ENCODE measurements at places on chromosomes 3 and 15.

DNA sequence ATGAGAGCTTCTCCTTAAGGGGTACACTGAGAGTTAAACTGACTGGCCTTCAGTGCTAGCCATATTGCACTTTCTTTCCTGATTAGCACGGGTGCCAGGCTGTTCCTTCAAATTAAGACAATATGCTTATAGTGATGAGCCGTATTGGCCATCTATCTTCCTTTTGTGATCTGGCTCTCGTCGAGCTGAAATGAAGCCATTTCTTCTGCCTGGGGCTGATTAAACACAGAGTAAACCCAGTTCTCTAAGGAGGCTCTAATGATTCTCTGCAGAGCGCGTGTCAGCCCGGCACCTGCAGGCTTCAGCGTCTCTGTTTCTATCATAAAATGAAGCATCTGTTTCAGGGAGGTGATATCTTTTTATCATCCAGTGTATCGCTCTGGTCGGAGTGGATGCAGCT, 107.5 kb upstream of the NR2F2 start:
- H3K27ac ChIP-seq: no peak overlapping the region
- no peak overlapping the region for H3K4me3 ChIP-seq
- H3K36me3 ChIP-seq: no peaks in the 10 kb centered on the region
- H3K27me3 ChIP-seq: no peaks in the 10 kb centered on the region

DNA sequence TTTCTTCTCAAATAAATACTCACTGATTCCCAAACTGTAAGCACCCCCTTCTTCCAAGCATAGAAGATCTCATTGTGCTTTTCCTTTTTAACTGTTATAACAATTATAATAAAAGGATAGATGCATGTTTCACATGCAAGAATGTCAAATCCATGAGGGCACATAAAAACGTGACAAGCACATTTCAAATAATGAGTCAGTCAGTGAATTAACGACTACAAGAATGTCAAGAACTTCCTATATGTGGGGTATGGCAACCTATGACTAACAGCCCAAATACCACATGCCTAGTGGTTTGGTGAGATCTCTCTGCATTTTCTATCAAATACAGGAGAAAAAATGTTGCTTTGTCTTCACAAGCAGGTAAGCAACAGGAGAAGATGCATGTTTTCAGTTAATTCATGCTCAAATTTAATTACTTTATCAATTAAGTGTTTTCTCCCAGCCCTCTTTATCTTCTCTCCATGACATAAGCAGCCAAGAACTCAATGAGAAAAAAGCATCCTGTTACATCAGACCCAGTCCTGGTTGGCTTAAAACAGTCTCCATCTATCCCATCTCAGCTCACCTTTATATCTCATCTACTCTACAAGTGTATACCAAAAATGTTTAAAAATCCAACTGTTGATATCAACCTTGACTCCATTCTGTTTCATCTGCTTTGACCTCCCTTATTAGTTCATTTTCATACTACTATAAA, 181.5 kb upstream of the LMCD1 start:
- no peaks in the 10 kb centered on the region for H3K36me3 ChIP-seq
- H3K4me1 ChIP-seq: no peaks in the 10 kb centered on the region
- no peak overlapping the region for H3K27ac ChIP-seq
- H3K27me3 ChIP-seq: no peaks in the 10 kb centered on the region

DNA sequence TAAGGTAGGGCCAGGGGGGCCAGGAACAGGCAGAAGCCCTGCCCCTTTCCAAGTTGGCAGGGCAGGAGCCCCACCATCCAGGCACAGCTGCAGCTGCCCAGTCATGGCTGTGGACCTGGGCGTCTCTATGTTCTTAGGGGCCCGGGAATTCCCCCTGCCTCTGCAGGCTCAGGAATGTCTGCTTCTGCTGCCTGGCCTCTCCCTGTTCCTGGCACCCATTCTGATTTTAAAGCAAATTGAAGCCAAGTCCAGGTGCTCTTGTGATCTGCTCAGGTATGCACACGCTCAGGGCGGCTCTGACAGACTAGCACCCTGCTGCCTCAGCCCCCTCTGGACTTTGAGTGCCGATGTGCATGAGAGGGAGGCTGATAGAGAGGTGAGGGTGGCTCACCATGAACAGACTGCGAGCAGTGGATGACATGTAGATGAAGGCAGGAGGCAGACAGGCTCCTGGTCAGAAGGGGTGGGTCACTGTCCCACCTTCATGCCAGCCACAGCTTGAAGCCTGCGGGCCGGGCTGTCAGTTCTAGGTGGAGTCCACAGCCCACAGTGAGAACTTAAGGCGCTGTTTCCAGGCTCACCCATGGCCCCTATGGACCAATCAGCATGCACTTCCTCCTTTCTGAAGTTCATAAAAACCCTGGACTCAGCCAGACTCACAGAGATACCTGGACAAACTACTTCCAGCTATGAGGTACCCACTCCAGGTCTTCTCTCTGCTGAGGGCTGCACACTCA, 747.8 kb upstream of the GBE1 start:
- no peak overlapping the region for H3K27ac ChIP-seq
- DNase-seq: no peak
- no peaks in the 10 kb centered on the region for H3K4me1 ChIP-seq
- no peaks in the 10 kb centered on the region for H3K36me3 ChIP-seq
- no peak overlapping the region for H3K4me3 ChIP-seq
- H3K27me3 ChIP-seq: no peaks in the 10 kb centered on the region

- H3K4me1 ChIP-seq: no peaks in the 10 kb centered on the region
- no peak overlapping the region for H3K27ac ChIP-seq
- no peak for DNase-seq
- no peaks in the 10 kb centered on the region for H3K27me3 ChIP-seq
- no peak overlapping the region for H3K4me3 ChIP-seq
These were observed 65.3 kb downstream of the ASB7 start for GRCh38 chr15:100667405-100668347.

DNA sequence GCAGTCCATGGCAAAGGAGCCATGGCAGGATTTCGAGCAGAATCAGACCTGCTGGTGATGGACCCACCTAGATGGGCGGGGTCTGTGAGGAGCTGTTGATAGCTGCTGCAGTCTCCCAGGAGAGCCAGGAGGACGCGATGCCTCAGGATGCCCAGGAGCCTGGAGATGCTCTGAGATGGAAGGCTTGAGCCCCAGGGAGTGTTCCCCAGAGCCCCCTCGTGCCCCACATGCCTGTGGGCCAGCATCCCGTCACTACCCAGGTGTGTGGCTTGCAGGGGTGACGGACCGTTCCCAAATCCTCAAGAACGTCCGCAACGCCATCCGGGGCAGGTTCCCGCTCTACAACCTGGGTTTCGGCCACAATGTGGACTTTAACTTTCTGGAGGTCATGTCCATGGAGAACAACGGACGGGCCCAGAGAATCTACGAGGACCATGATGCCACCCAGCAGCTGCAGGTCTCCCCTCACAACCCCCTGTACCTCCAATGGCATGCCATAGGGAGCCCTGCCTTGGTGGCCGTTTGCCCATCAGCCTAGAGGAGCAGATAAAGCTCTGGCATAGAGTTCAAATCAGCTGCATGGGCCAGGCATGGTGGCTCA, 6.7 kb downstream of the ITIH1 start:
- H3K36me3 ChIP-seq: no peaks in the 10 kb centered on the region
- no peak overlapping the region for H3K27ac ChIP-seq
- DNase-seq: no peak
- H3K4me1 ChIP-seq: no peaks in the 10 kb centered on the region

- no peak overlapping the region for H3K27ac ChIP-seq
- H3K4me1 ChIP-seq: no peaks in the 10 kb centered on the region
- no peak for DNase-seq
- no peak overlapping the region for H3K4me3 ChIP-seq
These were observed 344.2 kb upstream of the TPRG1 start for GRCh38 chr3:188827576-188827975.

DNA sequence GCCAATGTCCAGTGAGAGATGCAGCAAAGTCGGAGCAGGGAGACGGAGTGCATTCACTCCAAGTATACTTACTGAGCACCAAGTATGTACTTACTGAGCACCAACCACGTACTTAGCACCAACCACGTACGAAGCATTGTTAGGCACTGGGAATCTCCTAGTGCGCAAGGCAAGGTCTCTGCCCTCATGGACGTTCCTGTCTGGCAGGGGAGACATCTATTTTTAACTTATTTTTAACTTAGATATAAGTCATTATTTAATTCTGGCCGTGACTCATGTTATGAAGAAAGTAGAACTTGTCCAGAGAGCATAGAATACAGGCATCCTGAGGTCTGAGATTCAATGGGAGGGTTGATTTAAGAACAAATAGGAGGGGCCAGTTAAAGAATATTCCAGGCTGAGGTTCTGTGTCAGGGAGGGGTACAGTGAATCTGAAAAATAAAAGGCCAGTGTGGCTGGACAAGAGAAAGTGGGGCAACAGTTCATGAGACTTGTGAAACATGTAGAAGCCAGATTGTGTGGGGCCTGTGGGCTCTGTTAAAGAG, 9.3 kb upstream of the LRRC31 start:
- no peaks in the 10 kb centered on the region for H3K27me3 ChIP-seq
- H3K27ac ChIP-seq: no peak overlapping the region
- no peaks in the 10 kb centered on the region for H3K36me3 ChIP-seq
- no peaks in the 10 kb centered on the region for H3K4me1 ChIP-seq
- no peak for DNase-seq
- no peak overlapping the region for H3K4me3 ChIP-seq

- H3K27ac ChIP-seq: no peak overlapping the region
- no peaks in the 10 kb centered on the region for H3K27me3 ChIP-seq
- H3K4me3 ChIP-seq: no peak overlapping the region
- no peaks in the 10 kb centered on the region for H3K36me3 ChIP-seq
- H3K4me1 ChIP-seq: peaks cover 9% of the 10 kb centered on the region
These were observed 52.3 kb downstream of the NCEH1 start for GRCh38 chr3:172658344-172659245.

DNA sequence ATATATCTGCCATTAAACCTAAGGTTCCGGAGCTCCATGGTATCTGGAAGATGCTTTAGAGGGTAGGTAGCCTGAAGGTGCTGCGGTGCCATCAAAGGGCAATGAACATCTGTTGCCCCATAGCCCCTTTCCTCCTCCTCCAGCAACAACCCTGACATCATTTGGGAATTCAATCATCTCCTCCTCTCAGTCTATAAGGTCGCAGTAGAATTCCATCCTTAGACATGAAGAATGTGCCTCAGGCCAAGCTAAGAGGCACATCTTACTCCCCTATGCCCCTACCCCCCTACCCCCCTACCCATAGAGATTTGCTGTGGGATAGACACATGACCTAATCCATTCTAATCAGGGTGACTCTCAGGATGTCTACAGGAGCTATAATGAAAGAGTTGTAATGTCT, 1099.7 kb upstream of the CFAP20DC start:
- no peaks in the 10 kb centered on the region for H3K27me3 ChIP-seq
- H3K27ac ChIP-seq: no peak overlapping the region
- no peak for DNase-seq
- H3K36me3 ChIP-seq: no peaks in the 10 kb centered on the region

DNA sequence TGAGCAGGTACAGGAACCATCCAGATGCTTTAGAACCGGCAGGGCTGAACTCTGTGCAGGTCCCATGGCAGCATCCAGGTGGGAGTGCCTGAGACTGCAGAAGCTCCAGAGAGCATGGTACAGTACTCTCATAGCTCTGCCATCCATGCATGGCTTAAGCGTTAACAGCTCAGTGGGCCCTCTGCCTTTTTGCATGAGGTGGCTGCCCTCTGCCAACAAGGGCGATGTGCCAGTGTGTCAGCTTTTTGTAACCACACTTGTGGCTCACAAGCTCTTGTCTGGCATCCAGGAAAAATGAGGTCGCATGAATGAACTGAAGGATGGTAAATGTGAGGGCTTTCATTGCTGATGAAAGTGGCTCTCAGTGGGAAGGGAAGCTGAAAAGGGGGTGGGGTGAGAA, 950.1 kb downstream of the DIPK2A start:
- H3K27me3 ChIP-seq: no peaks in the 10 kb centered on the region
- no peak overlapping the region for H3K4me3 ChIP-seq
- no peak for DNase-seq

GRCh38 chr3:186643493-186643892, 3.3 kb downstream of the FETUB start:
- no peaks in the 10 kb centered on the region for H3K36me3 ChIP-seq
- no peak overlapping the region for H3K4me3 ChIP-seq
- H3K27me3 ChIP-seq: no peaks in the 10 kb centered on the region
- peaks cover 60% of the 10 kb centered on the region for H3K4me1 ChIP-seq
- peak; percentile 78 for DNase-seq

Data from MM.1S (cell line).